ENCODE measurements at places on chromosomes 16 and 17. TPM values are rescaled to one million over a fixed set of nuclear protein-coding genes. Genes with fewer than 3 reads are reported as not detected.
A peak's percentile ranks its signal among the peaks of the same experiment; 100 is the strongest.

GRCh38 chr16:65054457-65054856 lies 67.4 kb downstream of the CDH11 start:
- no peak for DNase-seq
- H3K36me3 ChIP-seq: no peaks in the 10 kb centered on the region
- no peaks in the 10 kb centered on the region for H3K4me1 ChIP-seq
- H3K4me3 ChIP-seq: no peak overlapping the region

GRCh38 chr17:1617620-1618174 lies 10.9 kb downstream of the SLC43A2 start:
- no peak for DNase-seq
- no peaks in the 10 kb centered on the region for H3K4me1 ChIP-seq
- no peaks in the 10 kb centered on the region for H3K27me3 ChIP-seq
- no peak overlapping the region for H3K4me3 ChIP-seq
- no peak overlapping the region for H3K27ac ChIP-seq

The SMPD3 gene
- total RNA-seq: 0.77 TPM

The HS3ST3A1 gene
- 0.31 TPM for total RNA-seq

The TBC1D3 gene
- not detected for total RNA-seq

- H3K27me3 ChIP-seq: no peaks in the 10 kb centered on the region
- peaks cover 3% of the 10 kb centered on the region for H3K4me1 ChIP-seq
- no peak overlapping the region for H3K27ac ChIP-seq
- H3K36me3 ChIP-seq: no peaks in the 10 kb centered on the region
Measured at GRCh38 chr16:75222271-75222783, 3.5 kb downstream of the CTRB1 start.

DNA sequence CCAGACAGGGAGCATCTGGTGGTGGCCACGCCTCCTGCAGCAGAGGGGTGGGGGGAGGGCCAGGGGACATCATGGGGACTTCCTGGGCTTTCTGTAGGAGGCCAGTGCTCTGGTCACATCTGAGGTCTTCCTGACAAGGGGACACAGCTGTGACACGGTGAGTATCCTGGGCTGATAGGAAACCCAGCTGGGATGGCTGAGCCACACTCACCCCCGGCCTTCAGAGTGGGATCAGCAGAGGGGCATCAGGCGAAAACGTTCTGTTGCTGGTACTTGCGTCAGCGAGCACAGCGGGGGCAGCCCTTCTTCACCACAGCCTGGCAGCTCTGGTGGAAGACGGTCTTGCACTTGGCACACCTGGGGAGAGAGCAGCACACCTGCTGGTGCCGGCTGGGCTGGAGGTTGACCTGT lies 122.9 kb upstream of the SMURF2 start:
- no peaks in the 10 kb centered on the region for H3K4me1 ChIP-seq
- DNase-seq: no peak
- H3K36me3 ChIP-seq: no peaks in the 10 kb centered on the region
- no peak overlapping the region for H3K4me3 ChIP-seq
- H3K27ac ChIP-seq: no peak overlapping the region
- H3K27me3 ChIP-seq: no peaks in the 10 kb centered on the region

DNA sequence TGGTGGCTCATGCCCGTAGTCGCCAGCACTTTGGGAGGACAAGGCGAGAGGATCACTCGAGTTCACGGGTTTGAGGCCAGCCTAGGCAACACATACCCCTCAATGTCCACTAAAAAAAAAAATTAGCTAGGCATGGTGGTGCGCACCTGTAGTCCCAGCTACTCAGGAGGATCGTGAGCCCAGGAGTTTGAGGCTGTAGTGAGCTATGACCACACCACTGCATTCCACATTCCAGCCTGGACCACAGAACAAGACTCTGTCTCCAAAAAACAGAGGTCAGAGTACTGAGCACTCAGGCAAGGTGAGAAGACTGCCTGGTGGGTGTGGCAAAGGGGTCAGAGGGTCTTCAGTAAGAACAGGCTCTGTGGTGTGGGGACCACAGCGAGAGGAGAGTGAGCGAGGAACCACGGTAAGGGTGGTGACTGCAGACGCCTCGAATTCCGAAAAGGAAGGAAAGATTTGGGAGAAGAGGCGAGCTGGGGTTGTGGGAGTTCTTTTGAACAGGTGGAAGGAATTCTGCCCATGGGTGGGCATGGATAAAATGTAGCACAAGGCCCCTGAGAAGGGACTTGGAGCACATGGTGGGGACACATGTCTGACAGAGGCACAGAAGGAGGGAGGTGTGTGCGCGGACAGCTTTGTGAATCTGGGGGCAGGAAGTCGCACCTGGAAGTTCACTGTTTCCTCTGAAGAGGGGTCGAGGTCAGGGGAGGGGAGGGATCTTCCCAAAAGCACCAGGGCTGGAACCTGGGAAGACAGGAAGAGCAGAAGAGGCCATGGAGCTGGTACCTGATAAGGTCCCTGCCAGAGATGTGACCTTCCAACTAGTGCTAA lies 134.6 kb downstream of the PARN start:
- no peaks in the 10 kb centered on the region for H3K4me1 ChIP-seq
- H3K4me3 ChIP-seq: no peak overlapping the region
- DNase-seq: no peak
- no peak overlapping the region for H3K27ac ChIP-seq
- H3K27me3 ChIP-seq: no peaks in the 10 kb centered on the region
- H3K36me3 ChIP-seq: no peaks in the 10 kb centered on the region

The BEAN1 gene
- not detected for total RNA-seq

- no peaks in the 10 kb centered on the region for H3K36me3 ChIP-seq
- no peaks in the 10 kb centered on the region for H3K27me3 ChIP-seq
- no peak overlapping the region for H3K4me3 ChIP-seq
Measured at GRCh38 chr17:22301353-22301745, 609.0 kb downstream of the KCNJ18 start.

GRCh38 chr16:24789881-24790280 lies 55.9 kb upstream of the SLC5A11 start:
- H3K27me3 ChIP-seq: no peaks in the 10 kb centered on the region
- no peak overlapping the region for H3K4me3 ChIP-seq
- H3K36me3 ChIP-seq: peaks cover 50% of the 10 kb centered on the region
- no peak for DNase-seq

DNA sequence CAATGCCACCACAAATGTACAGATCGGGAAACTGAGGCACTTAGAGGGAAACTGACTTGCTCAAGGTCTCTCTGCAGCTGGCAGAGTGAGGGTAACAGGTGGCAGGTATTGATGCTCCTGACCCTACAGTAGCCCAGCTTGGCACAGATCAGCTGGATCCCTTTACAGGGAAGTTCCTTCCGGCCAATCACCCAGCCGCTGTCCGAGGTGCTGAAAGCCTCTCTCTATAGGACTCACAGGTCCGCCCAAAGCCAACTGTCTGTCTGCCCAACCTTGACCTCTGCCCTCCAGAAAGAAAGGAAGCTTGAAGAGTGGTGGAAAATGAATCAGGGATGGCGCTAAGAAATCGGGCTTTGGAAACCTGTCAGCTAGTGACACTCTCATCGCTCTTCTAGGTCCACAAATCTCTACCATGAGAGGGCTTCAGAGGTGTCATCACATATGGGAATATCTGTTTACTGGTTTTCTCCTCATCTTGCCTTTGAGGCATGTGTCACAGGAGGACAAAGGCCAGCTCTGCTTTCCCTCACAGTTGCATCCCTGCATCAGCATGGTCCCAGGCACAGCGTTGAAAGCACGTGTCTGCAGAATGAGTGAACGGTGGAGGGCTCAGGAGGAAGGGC lies 246.2 kb downstream of the KATNIP start:
- H3K27me3 ChIP-seq: peaks cover 2% of the 10 kb centered on the region
- no peak for DNase-seq
- no peaks in the 10 kb centered on the region for H3K4me1 ChIP-seq
- no peaks in the 10 kb centered on the region for H3K36me3 ChIP-seq
- H3K4me3 ChIP-seq: no peak overlapping the region
- no peak overlapping the region for H3K27ac ChIP-seq

DNA sequence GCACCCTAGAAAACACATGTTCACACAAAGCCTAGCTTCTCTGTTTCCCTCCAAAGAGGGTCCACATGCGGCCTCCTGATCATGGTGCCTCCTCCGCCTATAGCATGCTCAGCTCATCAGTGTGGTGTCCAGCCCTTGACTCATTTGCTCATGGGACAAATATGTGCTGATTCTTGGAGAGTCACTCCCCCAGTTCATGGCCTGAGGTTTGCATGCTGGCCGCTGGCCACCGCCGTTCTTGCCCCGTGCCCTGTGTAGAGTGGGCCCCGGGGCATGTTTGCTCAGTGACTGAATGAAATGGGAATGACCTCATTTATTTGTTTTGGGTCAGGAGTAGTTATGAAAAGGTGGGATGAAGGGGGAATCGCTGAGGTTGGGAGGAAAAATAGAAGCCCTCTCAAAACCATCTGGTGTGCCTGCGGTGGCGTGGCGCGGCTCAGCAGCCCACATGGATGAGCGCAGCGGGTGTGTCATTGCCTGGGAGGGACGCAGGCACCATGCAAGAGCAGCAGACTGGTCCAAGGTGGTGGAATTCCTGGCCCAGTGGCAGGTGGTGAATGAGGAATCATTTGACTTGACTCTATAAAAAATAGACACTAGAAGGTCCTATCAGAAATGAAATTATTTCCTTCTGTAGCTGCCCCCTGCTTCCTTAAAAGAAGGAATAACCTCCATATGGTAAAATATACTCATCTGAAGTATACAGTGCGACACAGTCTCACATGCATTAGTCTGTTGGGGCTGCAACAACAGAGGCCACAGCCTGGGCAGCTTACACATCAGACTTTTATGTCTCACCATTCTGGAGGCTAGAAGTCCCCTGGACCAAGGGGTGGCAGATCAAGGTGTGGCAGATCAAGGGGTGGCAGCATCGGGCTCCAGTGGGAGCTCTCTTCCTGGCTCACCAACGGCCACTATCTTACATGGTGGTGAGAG lies 31.7 kb downstream of the CRISPLD2 start:
- no peaks in the 10 kb centered on the region for H3K27me3 ChIP-seq
- H3K4me1 ChIP-seq: peaks cover 43% of the 10 kb centered on the region
- DNase-seq: peak; percentile 81

- no peaks in the 10 kb centered on the region for H3K36me3 ChIP-seq
- H3K27ac ChIP-seq: no peak overlapping the region
- no peaks in the 10 kb centered on the region for H3K4me1 ChIP-seq
- no peak for DNase-seq
- H3K27me3 ChIP-seq: no peaks in the 10 kb centered on the region
Measured at GRCh38 chr17:19312406-19312805, 50.1 kb downstream of the B9D1 start.

DNA sequence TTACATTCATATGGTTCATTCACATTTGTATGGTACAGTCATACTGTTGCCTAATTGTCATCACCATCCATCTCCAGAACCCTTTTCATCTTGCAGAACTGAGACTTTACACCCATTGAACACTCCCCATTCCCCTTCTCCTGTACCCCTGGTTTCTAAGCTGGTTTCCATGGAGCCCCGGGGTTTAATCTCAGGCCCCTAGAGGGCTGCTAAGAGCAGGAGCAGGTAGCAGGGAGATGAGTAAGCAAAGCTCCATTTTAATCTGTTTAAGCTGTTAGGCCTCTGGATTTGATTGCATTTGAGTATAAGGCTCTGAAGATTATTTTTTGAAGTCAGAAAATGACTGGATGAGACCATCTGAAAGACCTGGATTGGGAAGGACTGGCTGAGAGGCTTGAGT lies 68.5 kb upstream of the RPL38 start:
- H3K27ac ChIP-seq: no peak overlapping the region
- no peak for DNase-seq
- no peaks in the 10 kb centered on the region for H3K36me3 ChIP-seq
- no peak overlapping the region for H3K4me3 ChIP-seq

All from Panc1 (cell line).